ENCODE measurements at places on chromosomes 11 and 22.

DNA sequence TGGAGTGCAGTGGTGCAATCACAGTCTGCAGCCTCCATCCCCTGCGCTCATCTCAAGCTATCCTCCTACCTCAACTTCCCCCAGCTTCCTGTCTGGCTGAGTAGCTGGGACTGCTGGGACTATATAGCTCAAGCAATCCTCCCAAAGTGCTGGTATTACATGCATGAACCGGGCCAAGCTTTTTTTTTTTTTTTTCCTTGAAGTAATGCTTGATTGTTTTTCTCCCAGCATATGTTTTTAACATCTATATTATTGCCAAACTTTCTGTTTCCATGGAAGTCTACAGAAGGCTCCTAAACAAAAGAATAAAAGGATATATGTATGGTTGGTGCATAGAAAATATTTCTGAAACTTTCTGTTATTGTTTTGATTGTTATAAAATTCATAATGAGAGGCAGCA lies 853.6 kb downstream of the KCNA4 start:
- no peak for DNase-seq

DNA sequence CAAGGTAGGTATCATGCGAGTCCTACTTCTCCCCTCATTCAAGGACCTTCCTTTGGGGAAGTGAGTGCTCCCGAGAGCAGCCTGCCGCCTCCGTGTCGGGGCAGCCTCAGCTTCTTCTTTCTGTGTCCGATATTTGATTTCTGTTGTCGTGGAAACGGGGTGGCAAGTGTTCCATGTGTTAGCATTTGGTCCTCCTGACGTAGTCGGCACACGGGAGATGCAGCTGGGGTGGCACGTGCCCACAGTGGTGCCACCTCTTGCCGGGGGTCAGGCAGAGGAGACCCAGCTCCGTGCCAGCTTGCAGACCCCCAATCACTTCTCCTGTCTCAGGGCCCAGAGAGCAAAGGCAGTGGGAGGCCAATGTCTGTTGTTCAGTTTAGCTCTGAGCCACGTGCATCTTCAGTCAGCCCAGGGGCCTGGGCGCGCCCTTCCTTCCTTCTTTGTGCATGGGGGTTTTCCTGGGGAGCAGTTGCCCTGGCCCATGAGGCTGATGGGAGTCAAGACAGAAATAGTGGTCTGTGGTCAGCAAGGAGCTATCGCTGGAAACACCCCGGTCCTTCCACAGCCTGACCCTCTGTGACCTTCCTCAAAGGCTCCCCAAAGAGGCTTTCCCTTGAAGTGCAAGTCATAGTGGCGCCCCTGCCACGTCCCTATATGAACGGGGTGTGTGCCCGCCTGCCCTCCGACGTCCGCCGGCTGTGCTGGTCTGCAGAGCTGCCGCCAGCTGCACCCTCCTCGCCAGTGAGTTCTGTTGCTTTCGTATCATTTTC lies 44.5 kb downstream of the PARVB start:
- no peak for DNase-seq

DNA sequence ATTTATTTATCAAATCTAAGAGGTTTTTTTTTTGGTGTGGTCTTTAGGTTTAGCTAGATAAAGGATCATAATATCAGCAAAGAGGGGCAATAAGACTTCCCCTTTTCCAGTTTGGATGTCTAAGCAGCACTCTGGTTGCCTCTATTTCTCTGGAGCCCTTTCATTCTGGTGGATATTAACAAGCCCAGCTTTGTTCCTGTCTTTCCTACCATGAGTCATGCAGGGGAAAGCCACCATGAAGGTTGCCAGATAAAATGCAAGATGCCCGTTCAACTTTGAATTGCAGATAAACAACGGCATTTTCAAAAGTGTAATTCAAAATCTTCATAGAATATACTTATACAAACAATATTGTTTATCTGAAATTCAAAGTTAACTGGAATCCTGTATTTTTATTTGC lies 143.6 kb downstream of the ADAMTS15 start:
- no peak for DNase-seq

GRCh38 chr11:64007160-64007628 lies 21.0 kb downstream of the OTUB1 start:
- DNase-seq: no peak

GRCh38 chr11:68287419-68287818 lies 15.6 kb upstream of the C11orf24 start:
- no peak for DNase-seq

Measured in esophagus muscularis mucosa (tissue), 4 donors.